ENCODE measurements at places on chromosomes 16 and 17.

GRCh38 chr16:79750311-79750710 is 149.8 kb upstream of the MAF start:
- DNase-seq: no peak

GRCh38 chr17:72120642-72121163 is at the start of gene SOX9:
TSS of gene SOX9 (plus strand) at chr17:72121020. CDS start at chr17:72121392, 372 bp downstream.
- DNase-seq: peak; percentile 34

DNA sequence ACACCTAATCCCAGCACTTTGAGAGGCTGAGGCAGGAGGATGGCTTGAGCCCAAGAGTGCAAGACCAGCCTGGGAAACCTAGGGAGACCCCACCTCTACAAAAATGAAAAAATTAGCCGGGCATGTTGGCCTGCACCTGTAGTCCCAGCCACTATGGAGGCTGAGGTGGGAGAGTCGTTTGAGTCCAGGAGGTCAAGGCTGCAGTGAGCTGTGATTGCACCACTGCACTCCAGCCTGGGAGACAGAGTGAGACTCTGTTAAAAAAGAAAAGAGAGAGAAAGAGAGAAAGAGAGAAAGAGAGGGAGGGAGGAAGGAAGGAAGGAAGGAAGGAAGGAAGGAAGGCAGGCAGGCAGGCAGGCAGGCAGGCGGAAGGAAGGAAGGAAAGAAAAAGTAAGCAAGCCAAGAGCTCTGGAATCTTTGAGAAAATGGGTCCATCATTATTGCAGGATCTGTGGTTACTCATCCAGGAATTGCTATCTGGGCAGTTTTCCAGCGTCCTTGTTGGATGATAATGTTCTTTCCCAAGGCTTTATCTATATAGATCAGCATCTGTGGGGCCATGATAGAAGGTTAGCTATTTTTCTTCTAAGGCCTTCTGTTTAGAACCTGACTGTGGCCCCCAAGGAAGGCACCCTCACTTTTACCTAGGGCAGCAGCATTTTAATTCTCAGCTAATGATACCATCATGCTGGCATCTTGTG is 533.2 kb upstream of the CDH5 start:
- DNase-seq: no peak

DNA sequence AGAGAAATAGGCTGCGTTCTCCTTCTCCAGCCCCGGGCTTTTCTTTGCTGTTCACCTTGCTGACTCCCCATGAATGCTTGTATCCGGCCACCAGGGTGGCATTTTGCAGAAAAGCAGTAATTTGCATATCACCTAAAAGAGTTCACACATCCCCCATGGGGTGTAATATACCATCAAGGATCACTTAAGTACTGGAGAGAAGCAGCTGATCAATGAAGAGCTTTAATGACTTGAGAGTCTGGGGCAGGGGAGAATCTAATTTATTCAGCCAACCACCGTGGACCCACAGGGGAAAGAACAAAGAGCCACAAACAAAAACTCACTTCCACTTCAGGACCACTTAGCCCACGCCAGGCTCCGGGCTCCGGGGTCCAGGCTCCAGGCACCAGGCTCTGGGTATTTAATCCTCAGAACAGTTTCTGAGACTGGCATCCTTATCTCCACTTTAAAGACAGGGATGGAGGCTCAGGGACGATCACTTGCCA is 33.9 kb upstream of the SEC14L1 start:
- DNase-seq: no peak

DNA sequence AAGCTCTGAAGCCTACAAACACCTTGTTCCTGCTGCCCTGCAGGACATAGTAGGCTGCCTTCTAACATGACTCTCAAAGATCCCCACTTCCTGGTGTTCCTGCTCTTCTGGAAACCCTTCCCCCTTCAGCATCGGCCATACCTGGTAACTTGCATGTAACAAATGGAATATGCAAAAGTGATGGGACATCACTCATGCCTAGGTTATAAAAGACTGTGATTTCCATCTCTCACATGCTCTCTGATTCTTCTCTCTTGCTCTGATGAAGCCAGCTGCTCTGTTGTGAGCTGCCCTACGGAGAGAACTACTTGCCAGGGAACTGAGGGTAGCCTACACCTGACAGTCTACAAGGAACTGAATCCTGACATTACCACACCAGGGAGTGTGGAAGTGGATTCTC is 72.9 kb upstream of the IRX6 start:
- no peak for DNase-seq

- DNase-seq: no peak
Measured at GRCh38 chr17:69999253-69999652, 75.8 kb upstream of the KCNJ16 start.

DNA sequence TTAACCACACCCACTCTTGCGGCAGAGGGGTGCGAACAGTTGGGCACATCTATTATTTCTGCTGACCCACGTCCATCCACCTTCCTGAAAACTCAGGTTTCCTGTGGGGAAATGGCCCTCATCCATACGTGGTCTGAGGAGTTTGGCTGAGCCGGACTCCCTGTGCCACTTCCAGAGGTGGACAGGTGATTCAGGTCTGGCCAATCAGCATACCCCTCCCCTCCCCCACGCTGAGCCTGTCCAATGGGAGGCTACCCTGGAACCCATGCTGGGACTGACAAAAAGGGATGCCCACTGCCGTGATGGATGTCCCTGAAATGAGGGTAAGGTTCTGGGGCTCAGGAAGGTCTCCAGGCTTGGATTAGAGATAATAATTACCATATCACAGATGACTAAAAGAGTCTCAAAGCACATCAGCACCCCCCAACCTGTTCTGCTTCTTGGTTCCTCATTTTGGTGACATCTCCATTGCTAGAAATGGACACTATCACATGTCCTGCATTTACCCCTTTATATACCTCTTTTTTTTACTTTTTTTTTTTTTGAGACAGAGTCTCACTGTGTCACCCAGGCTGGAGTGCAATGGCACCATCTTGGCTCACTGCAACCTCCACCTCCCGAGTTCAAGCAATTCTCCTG is 5.3 kb upstream of the MAPK7 start:
- no peak for DNase-seq
